DMS79 treated with DMSO at 0.1 percent for 48 hours (cell line): ENCODE measurements at places on chromosomes 16 and 17.

DNA sequence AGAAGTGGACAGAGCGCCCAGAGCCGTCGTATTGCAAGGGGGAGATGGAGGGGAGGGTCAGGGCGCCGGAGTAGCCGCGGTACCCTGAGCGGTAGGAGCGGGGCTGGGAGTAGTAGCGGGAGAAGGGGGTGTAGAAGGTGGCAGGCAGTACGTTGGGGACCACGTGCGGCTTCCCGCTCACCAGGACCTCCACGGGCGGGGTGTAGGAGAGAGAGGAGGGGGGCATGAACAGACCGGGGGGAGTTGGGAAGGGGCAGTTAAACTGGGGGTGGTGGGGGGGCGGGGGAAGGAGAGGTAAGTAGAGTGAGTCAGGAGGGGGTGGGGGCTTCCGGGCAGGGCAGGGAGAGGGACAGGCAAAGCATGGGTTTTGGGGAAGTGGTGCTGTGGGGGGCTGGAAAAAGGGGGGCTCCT, 16.8 kb downstream of the ST6GALNAC2 start:
- no peak for DNase-seq

DNA sequence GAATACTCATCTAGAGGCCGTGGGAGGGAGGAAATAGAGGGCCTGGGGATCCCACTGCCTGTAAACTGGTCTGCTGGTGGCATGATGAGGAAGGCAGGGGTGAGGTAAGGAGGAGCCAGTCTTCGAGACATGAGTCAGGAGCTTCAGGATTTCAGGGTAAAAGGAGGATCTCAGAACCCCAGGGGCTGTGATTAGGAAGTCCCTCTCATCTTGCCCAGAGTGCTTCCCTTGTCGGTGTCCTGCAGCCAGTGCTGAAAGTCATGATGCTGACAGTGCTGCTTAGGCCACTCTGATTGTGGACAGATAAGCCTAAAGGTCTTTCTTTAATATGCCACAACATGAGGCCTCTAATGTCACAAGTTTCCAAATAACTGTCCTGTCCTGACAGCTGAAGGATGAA, 29.6 kb downstream of the COG4 start:
- DNase-seq: no peak

DNA sequence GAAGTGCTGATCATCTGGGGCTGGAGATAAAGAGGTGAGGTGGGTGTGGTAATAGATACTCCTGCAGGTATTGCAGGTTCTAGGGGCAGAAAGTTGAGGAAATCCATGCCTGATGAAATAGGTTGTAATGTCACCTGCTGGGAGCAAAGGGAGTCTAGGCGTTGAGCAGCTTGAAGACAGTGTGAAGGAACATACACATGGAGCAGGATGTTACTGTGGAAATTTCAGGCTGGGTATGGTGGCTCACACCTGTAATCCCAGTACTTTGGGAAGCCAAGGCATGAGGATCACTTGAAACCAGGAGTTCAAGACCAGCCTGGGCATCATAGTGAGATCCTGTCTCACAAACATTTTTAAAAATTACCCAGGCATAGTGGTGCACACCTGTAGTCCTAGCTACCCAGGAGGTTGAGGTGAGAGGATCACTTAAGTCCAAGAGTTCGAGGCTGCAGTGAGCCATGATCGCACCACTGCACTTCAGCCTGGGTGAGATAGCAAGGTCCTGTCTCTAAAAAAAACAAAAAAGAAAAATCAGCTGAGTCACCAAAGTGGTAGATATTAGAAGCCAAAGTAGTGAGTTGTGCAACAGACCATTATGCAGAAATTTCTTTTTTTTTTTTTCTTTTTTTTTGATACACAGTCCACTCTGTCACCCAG, 9.1 kb upstream of the CRYBA1 start:
- no peak for DNase-seq

DNA sequence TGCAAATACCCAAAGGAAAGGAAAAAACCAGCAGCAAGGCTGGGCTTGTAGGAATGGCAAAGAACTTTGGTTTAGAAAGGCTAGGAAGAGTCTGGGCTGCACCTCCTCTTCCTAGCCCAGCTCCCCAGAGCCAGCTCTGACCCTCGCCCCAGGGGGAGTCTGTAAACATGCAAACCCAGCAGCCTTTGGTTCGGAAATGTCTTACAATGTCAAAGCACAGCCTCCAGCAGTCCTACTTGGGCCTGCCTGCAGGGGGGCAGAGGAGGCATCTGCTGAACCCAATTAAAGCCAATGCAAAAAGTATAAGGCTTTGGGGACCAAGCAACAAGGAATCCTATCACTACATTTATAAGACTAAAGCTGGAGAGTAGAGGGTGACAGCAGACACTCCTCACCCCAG, 5.0 kb upstream of the FTSJ3 start:
- DNase-seq: no peak

DNA sequence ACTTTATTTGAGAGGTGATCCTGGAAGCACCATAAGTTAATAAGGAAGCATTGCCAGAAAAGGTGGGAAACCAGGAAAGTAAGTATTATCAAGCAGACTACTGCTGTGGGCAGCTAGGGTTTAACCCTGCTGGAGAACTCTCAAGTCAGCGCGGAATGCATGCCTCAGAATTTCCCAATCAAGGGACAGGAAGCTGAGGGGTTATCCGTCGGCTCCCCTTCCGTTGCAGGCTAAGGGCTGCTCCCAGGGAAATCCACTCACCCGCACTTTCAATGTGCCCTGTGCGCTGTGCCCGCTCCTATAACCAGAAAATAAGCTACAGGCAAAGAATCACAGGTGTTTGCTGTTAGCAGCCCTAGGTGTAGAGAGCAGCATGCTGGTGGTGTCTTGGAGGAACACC, 138.5 kb upstream of the CACNG3 start:
- no peak for DNase-seq

- no peak for DNase-seq
Observed at GRCh38 chr16:84448444-84448843, 56.0 kb downstream of the MEAK7 start.

- DNase-seq: peak; percentile 12
Observed at GRCh38 chr16:4682084-4682591, 11.2 kb upstream of the NUDT16L1 start.

- no peak for DNase-seq
Observed at GRCh38 chr16:20348365-20349185, 3.9 kb downstream of the UMOD start.
